ENCODE measurements at places on chromosomes 3 and 15.

DNA sequence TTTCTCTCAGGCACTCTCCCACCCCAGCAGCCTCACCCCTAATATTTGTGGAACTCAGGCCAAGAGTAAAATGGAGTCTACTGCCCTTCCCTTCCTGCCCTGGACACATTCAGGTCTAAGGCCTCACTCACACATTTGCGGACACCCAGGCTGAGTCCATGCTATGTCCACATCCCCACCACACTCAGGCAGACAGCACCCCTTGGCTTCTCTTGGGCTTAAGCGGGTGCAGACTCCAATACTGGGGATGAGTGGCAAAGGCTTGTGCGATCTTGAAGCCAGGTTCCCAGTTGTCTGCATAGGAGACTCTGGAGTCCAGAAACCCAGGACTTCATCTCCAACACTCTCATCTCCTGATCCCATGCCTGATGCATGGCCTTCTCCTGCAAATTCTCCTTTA, 17.5 kb upstream of the CFAP100 start:
- no peak for DNase-seq

GRCh38 chr15:95845862-95846515, 484.5 kb upstream of the NR2F2 start:
- no peak for DNase-seq

DNA sequence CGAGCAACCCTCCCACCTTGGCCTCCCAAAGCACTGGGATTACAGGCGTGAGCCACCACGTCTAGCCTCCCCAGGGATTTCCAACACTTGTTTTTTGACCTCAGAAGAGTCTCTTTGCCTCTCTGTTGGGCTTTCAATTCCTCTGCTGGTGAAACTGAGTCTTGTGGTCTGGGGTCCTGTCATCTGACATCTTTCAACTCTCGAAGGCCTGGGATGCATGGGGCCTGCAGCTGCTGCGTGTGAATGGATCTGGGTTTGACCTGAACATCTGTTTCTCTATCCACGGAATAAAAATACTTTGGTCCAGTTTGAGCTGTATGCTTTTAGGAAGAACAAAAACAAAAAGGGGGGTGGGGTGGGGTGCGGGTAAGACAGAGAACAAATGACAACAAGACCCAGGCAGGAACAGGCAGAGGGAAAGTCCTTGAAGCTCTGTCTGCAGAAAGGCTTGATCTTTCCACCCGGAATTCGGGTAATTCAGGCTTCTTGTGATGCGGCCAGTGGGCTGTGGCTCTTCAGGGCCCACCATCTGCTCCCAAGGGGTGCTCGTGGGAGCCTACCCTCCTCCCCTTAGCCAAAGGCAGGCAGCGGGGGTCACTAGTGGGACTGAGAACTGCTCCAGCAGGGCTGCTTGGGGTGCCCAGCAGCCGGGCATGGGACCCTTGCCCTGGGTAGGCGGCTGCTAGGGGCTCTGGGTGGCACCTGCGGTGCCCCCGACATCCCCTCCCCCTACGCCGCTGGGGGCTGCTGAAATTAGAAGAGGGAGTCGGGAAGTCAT, 71.5 kb downstream of the SLC12A8 start:
- DNase-seq: no peak

GRCh38 chr15:94582368-94582767, 351.0 kb downstream of the MCTP2 start:
- DNase-seq: no peak

GRCh38 chr15:84892786-84893307, 8.4 kb downstream of the SLC28A1 start:
- no peak for DNase-seq

- DNase-seq: no peak
These were observed 374.5 kb downstream of the IL20RB start for GRCh38 chr3:137332297-137332696.

- no peak for DNase-seq
These were observed 15.0 kb downstream of the ACAA1 start for GRCh38 chr3:38121832-38122461.
